GM10248 (cell line): ENCODE measurements at places on chromosomes 12 and 14.

DNA sequence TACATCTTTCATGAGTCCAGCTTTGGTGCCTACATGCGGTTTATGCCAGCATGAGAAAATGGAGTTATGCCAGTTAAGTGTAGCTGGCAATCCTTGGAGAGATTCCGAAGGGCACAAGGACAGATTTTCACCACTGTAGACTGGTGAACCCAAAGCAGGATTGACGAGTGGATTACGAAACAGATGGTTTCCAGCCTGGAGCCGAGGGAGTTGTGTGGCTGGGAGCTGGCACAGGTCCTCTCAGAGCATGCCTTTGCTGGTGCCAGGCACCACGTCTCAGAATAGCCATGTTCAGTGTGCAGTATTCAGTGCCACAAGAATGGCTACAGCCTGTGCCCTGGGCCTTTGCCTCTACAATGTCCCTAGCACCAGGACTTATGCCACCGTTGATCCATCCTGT is 13.2 kb downstream of the KCNH3 start:
- no peak for DNase-seq

- no peak for DNase-seq
These were observed 5.1 kb downstream of the ERBB3 start for GRCh38 chr12:56084958-56085543.

- no peak for DNase-seq
These were observed 20.3 kb upstream of the EMP1 start for GRCh38 chr12:13176256-13176655.

GRCh38 chr14:22764382-22764781 is 2.1 kb upstream of the OXA1L start:
- no peak for DNase-seq

DNA sequence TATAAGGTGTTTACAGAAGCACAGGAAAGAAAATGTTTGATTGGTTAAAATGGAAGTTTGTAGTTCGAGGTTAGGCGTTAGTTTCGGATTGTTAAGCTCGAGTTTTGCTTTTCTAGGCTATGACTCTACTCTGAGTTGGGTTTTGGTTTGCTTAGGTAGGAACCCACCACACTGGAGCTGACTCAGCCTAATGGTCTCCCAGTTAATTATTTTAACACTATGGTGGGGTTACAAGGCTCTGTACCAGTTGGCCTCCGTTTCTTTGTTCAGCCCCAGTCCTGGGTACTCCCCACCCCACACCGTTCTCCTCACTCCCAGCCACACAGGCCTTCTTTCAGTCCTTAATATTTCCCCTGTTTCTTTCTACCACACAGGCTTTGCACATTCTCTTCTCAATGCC is 583.9 kb downstream of the NRXN3 start:
- no peak for DNase-seq

- DNase-seq, result no peak
These were observed 21.0 kb upstream of the PLEKHG3 start for GRCh38 chr14:64683264-64683663.

GRCh38 chr14:53668897-53669296 is 287.7 kb downstream of the BMP4 start:
- DNase-seq, result no peak

DNA sequence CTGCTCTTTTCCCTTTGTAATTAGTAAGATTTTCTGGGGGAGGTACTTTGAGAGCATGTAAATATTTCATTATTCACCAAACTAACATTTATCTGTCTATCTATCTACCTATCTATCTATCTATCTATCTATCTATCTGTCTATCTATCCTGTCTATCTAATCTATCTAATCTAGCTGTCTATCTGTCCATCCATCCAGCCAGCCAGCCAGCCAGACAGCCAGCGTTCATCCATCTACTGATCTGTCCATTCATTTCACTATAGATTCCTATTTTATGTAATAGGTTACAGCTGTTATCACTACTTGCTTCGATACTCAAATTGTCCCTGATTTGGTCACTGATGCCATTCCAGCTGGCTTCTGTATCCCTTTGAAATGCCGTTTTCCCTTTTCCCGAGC is 67.9 kb downstream of the PRMT8 start:
- no peak for DNase-seq

DNA sequence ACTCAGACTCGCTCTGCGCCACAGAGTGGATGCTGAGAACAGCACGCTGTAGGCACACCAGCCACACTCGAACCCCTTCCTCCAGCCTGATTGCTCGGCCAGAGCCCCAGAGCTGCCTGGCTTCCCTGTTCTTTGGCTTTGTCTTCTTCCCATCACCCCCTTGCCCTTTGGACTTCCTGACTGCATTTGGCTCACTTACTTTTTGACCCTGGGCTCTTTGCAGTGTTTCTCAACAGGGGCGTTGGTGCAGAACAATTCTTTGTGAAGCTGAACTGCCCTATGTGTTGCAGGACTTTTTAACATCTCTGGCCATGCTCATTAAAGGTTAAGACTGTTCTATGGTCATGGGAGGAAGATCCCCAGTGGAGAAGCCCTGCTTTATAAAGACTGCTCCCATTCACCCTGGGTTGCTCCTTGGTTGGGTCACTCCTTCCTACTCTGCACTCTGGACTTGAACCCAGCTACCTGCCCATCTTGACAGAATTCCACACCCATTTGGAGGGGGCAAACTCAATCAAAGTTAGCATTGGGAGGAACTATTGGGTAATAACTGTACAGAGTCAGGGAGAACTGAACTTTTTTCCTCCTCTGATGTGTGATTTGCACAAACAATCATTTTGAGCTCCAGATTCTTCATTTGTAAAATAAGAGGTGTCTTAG is 127.7 kb upstream of the PLEKHG7 start:
- no peak for DNase-seq

DNA sequence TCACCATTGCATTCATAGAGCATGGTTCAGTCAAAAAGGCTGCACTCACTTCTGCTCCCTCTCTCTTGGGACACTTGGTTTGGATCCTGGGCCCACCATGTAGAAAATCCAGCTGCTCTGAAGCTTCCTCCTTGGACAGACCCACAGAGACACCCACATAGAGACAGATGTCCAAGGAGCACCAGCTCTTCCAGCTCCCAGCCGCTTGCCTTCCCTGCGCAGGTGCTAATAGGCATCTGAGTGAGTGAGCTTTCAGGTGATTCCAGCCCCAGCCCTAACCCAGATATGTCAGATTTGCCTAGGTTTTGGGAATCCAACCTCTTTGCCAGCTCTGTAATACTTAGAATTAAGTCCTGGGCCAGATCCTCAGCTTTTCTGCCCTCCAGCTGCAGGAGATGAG is 38.6 kb downstream of the DLK1 start:
- no peak for DNase-seq

GRCh38 chr14:52609445-52610044 is 56.9 kb downstream of the GPR137C start:
- no peak for DNase-seq

DNA sequence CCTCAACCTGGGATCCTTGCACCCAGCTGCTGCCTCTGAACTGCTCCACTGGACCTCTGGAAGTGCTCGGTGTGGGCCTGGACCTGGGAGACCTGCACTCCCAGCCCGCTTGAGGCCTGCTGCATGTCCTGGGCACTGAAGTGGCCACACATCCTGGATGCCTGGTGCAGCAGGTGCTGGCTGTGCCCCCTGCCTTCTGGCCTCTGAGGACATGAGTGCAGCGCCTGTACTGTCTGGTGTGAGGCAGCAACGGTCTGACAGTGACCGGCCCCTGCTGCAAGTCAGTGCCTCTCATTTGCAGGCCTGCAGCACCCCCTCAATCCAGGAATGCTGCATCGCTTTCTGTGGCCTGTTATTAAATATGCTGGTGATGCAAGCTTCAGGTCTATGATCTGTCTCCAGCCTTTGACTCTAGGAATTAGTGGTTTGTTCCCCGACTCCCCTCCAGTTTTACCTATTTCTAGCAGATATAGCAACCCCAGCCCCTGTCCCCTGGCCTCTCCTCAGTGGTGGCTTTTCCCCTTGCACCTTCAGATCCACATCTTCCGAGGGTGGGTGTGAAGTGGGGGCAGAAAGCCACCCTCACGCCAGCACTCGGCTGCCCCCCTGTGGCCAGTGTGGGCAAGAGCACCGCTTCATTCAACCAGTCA is 3.6 kb downstream of the SMIM41 start:
- peak; percentile 87 for DNase-seq

DNA sequence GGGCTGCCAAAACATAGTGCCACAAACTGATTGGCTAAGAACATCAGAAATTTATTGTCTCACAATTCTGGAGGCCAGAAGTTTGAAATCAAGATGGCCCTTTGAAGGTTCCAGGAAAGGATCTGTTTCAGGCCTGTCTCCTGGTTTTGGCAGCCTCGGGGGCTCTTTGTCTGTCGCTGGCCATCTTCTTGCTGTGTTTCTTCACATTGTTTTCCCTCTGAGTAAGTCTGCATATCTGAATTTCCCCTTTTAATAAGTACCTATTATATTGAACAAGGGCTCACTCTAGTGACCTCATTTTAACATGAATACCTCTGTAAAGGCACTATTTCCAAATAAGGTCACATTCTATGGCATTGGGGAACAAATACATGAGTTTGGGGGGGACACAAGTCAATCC is 467.1 kb upstream of the MGAT4C start:
- DNase-seq, result no peak

DNA sequence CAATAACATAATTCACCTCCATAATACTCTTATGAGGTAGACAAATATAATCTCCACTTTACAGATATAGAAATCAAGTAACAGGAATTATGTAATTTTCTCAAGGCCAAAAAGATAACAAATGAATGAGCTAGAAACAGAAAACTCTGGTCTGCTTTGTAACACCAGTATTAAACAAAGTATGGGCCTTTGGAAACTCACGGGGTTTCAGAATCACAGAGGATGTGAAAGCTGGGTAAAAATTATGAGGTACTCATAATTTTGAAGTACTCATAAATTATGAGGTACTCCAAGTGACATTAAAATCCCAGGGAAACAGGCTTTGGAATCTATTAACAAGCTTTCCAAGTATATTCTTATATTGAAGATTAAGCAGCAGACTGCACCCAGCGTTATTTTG is 140.2 kb downstream of the MED13L start:
- no peak for DNase-seq

DNA sequence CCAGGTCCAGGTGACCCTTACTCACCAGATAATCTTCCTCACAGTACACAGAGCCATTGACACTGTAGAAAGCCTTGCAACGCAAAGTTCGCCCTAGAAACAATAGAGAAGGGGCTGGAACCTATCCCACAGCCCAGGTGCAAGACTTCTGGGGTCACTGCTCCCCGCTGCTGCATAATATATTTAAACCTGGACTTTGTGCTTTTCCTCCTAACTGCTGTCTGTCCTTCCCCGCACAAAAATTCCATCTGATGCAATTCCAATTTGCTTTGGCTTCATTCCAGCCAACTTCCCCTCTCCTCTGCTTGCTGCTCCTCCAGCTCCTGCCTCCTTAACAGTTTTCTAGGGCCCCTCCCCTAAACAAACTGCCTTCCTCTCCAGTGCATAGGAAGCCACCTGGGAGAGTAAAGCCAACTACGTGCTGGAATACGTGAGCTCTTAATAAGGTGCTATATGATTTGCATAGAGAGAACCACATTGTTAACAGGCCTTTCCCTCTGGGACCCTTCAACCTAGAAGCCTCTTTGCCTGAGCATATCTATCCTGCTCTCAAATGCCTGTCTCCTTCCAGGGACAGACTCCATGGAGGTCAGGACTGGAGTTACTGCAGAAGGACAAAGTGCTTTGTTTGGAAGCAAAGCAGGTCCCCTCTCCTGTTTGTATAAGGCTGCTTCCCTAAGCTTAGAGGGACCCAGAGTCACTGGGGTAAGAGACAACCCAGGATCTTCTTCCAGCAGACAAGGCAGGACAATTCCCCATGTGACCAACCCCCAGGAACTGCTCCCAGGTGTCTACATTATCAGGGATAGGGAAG is 5.5 kb downstream of the AJUBA start:
- no peak for DNase-seq

DNA sequence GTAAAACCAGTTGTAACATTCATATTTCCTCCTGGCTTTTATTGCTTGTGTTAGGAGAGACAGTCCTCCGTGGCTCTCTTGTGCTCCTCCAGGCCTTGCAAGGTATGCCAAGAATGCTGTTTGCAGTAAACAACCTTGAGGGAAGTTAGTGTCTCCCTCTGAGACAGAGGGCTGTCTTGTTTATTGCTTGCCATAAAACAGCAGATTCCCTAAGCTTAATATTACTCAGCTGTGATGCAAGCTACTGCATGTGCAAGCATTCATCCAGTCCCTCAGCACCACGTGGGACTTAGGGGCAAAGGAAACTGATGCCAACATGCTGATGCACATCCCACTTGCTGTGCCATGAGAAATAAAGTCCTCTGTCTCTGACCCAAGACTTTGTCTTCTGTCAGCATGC is 6.6 kb downstream of the POMT2 start:
- no peak for DNase-seq

DNA sequence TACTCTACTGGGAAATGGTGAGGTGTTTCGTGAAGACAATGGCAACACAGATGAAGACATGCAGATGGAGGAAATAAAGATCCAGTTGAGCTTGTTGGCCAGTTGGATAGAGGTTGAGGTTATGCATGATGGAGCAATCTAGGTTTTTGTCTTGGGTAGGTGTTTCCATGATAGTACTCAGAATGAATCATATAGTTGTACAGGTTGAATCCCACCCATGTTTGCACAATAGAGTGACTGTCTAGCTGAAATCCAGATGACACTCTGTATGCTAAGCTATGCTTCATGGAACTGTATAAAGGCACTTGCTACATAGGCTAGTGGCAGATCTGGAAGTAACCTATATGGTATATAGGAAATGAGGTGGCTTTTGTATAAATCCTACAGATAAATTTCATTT is 264.9 kb downstream of the NAV3 start:
- DNase-seq, result no peak

DNA sequence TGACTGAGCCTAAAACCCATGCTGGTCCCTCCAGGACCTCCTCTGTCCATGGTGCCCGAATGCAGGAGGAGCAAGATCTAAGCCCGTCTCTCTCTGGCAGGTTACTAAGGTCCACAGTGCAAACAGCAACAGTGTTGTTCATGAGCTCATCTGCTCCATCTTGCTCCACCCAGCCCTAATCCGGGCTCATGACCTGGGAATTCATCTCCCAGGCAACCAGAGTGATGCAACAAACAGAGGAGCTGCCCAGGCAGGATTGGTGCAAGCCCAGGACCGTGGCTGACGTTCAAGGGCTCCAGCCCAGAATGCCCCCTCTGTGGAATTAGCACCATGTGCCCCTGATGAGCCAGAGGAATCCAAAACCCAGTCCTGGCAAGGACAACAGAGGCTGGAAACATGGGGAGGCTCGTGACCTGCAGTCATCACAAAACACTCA is 29.9 kb downstream of the HSPB8 start:
- DNase-seq, result no peak

DNA sequence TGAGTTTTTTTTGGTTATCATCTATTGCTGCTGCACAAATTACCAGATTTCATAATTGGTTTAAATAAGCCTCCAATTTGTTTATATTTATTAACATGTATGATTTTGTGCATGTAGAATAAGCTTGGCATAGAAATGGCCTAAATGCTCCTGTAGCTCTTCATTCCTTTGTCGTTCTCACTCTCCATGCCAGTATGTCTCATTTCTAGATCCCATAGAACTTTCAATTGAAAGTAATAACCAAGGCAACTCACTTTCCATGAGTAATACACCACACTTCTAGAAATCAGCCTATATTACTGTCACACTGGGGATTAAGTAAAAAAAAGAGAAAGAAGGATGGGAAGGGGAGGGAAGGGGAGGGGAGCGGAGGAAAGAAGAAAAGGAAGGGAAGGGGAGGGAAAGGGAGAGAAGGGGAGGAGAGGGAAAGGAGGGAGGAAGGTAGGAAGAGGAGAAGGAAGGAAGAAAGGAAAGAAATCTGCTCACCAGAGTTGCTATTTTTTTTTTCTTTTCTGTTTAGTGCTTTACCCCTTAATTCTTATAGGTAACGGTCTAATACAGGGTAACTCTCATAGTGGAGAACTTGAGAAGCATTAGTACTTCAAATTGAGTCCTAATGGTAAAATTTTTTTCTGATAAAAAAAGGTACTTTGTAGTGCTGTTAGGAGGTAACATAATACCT is 45.6 kb downstream of the MDM2 start:
- no peak for DNase-seq
